ENCODE measurements at places on chromosomes 4 and X.

DNA sequence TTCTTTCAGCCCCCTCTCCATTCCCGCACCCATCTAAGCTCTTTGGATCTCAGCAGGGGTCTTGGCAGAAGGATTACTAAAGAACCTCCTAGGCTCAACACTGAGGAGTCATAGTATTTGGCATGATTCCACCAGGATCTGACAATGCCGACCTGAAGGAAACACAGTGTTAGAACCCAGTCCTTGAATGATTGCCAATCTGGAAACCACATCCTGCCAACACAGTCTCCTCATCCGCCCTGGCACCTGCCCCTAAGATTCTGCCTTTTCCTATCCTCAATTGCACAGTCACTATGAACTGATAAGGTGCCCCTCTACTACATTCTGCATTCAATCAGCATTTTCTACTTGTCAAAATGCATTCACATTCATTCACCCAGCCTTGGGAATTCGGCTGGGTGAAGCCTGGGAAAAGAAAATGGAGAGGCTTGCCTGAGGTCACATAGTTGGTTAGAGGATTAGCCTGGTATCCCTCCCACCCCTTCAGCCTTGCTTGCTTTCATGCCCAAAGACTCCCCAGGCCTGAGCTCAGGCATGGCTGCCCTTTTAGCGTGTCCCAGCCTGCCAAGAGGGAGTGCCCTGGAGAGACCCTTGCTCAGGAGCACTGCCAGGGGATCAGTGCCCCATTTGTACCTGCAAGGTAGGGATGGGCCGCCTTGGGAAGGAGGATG lies 2.2 kb upstream of the CLDN2 start:
- peaks cover 10% of the 10 kb centered on the region for H3K4me1 ChIP-seq
- no peaks in the 10 kb centered on the region for H3K36me3 ChIP-seq
- no peak overlapping the region for H3K27ac ChIP-seq

GRCh38 chrX:22396408-22396807 lies 123.7 kb downstream of the CBLL2 start:
- H3K27me3 ChIP-seq = no peaks in the 10 kb centered on the region
- no peaks in the 10 kb centered on the region for H3K36me3 ChIP-seq
- H3K4me3 ChIP-seq = no peak overlapping the region
- no peak for DNase-seq
- no peaks in the 10 kb centered on the region for H3K4me1 ChIP-seq

DNA sequence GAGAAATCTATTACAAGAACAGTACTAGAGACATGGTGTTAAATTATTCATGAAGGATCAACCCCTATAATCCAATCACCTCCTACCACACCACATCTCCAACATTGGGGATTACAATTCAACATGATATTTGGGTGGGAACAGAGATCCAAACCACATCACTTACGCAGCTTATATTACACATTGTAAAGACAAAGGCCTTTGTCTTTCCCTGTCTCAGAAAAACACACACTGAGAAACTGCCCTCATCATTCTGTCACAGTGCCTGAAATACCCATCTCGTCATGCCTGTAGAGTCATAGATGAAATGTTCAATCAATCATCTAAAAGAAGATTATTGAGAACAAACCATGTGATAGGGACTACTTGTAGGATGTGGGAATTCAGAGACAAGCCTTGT lies 558.8 kb upstream of the GRIA3 start:
- no peaks in the 10 kb centered on the region for H3K36me3 ChIP-seq
- H3K4me3 ChIP-seq = no peak overlapping the region
- no peaks in the 10 kb centered on the region for H3K27me3 ChIP-seq
- no peaks in the 10 kb centered on the region for H3K4me1 ChIP-seq
- DNase-seq = no peak
- H3K27ac ChIP-seq = no peak overlapping the region

DNA sequence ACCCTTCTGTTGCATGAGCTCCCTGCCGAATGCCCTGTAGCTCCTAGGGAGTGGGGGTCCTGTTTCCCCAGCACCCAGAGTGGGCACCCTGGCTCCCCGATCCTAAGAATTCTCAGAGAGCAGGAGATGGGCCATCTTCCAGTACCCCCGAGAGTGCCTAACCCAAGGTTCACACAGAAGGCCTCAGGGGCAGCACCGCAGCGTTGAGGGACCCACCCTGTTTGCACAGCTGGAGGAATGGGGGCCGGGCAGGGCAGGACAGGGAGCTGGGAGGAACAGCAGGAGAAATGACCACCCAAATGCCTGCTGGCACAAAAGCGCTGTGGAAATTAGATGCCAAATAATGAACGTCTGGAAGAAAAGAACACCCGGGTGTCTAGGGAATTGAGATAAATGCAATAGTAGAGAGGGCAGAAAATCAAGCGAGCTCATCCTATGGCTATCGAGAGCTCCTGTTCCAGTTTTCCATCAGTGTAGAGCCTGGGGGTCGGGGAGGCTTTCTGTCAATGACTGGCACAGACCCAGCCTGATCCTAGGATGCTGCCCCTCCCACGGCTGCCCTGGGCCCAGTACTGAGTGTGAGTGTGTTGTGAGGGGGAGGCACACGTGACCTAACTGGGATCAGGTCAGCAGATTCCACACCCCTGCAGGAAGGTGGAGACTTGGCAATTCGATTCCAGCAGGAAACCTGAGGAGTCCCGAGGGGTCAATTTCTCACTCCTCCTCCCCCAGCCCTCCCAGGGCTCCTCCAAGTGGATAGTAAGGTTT lies 25.7 kb downstream of the SEPTIN6 start:
- H3K4me3 ChIP-seq = no peak overlapping the region
- no peak for DNase-seq
- peaks cover 47% of the 10 kb centered on the region for H3K36me3 ChIP-seq
- H3K27ac ChIP-seq = peak overlapping the region; percentile 66

Measured in activated CD4-positive, alpha-beta T cell treated with anti-CD3 and anti-CD28 coated beads, Interleukin-2, amount 10 ng/mL, durations not matched to agents 7 days and 5 days (primary cell).